PC-3 (cell line): ENCODE measurements at places on chromosomes 13 and 19.

GRCh38 chr13:75717525-75717924 is 81.4 kb downstream of the LMO7 start:
- H3K4me1 ChIP-seq, result peaks cover 18% of the 10 kb centered on the region
- no peak overlapping the region for H3K4me3 ChIP-seq
- peak overlapping the region; percentile 59 for H3K27ac ChIP-seq
- H3K27me3 ChIP-seq, result no peaks in the 10 kb centered on the region
- DNase-seq, result no peak

DNA sequence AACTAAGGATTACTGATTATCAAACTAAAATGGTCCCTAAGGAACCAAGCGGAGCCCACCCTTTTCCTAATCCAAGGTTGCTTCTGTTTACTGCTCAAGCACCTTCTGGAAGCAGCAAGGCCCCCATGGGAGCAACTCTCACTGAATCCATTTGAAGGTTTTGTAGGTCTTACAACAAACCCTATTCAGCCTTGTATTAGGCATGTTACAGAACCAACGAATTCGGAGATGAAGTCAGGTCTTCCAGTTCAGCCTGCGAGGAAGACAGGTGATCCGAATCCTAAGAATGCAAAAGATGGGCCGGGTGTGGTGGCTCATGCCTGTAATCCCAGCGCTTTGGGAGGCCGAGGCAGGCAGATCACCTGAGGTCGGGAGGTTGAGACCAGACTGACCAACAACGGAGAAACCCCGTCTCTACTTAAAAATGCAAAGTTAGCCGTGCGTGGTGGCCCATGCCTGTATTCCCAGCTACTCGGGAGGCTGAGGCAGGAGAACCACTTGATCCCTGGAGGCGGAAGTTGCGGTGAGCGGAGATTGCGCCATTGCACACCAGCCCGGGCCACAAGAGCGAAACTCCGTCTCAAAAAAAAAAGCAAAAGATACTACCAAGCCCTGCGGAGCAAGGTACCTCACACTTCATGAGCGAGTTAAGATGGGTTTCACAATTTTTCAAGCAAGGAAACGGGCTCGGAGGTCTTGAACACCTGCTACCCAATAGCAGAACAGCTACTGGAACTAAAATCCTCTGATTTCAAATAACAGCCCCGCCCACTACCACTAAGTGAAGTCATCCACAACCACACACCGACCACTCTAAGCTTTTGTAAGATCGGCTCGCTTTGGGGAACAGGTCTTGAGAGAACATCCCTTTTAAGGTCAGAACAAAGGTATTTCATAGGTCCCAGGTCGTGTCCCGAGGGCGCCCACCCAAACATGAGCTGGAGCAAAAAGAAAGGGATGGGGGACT is 609 bp downstream of the ZAR1L start:
- H3K27ac ChIP-seq, result peak overlapping the region; percentile 88
- H3K36me3 ChIP-seq, result no peaks in the 10 kb centered on the region; the same call in 1 of the 2 replicates
- DNase-seq, result peak; percentile 5
- peaks cover 13% of the 10 kb centered on the region for H3K4me1 ChIP-seq
- H3K27me3 ChIP-seq, result no peaks in the 10 kb centered on the region
- peak overlapping the region; percentile 86 for H3K4me3 ChIP-seq

DNA sequence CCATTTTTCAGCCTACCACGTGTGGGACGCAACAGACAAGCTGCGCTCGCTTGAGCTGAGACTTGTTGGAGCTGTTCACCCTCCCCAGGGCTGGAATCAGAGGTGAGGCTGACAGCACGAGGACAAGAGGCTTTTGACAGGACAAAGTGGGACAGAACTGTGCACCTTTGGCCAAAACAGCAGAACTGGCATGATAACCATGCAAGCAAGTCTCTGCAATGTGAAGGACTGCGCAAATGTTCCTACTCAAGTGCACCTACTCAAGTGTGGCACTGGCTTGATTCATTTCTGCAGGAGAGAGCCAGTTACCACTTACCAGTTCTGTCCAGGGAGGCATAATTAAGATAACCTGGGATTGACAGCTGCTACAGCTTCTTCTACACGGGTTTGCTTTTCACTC is 62.2 kb upstream of the TM9SF2 start:
- no peaks in the 10 kb centered on the region for H3K27me3 ChIP-seq
- H3K4me1 ChIP-seq, result peaks cover 9% of the 10 kb centered on the region; the same call in 1 of the 2 replicates
- peaks cover 2% of the 10 kb centered on the region; the same call in 1 of the 2 replicates for H3K36me3 ChIP-seq
- DNase-seq, result no peak

DNA sequence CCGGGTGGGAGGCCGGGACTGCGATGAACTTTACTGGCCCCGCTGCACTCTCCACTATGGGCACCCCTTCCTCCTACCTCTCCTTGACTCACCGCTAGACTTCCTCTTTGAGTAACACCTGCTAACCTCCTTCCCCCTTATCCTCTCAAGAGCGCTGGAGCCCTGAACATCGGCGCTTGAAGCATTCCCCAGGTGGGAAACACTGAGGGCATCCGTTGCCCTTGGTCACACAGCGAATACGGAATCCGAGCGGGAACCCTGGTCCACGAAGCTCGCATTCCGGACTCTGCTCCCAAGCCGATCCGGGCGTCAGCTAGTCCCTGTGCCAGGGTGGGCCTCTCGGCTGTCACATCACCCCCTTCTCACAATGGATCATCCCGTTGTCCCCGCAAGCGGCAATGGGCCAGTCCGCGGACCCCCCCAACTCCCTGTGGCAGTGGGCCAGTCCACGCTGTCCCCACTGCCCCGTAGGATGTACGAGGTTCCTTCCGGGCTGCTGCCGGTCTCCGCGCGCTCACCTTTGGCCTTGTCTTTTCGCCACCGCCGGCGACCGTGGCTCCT is 4.2 kb downstream of the LIPE start:
- H3K27me3 ChIP-seq, result no peaks in the 10 kb centered on the region
- H3K27ac ChIP-seq, result no peak overlapping the region
- DNase-seq, result no peak
- H3K4me1 ChIP-seq, result peaks cover 28% of the 10 kb centered on the region
- H3K36me3 ChIP-seq, result no peaks in the 10 kb centered on the region

GRCh38 chr13:26247011-26247410 is 6.9 kb upstream of the CDK8 start:
- H3K27me3 ChIP-seq, result peaks cover 13% of the 10 kb centered on the region
- no peak overlapping the region for H3K4me3 ChIP-seq
- no peak overlapping the region for H3K27ac ChIP-seq
- H3K4me1 ChIP-seq, result no peaks in the 10 kb centered on the region
- DNase-seq, result no peak

- H3K36me3 ChIP-seq, result peaks cover 61% of the 10 kb centered on the region
- no peak for DNase-seq
- H3K4me1 ChIP-seq, result no peaks in the 10 kb centered on the region
Measured at GRCh38 chr13:48068036-48068435, 26.9 kb downstream of the MED4 start.

GRCh38 chr19:46604781-46605355 is 3.7 kb downstream of the CALM3 start:
- H3K4me3 ChIP-seq, result no peak overlapping the region
- H3K27ac ChIP-seq, result no peak overlapping the region
- peaks cover 13% of the 10 kb centered on the region for H3K4me1 ChIP-seq
- no peak for DNase-seq
- H3K27me3 ChIP-seq, result no peaks in the 10 kb centered on the region

DNA sequence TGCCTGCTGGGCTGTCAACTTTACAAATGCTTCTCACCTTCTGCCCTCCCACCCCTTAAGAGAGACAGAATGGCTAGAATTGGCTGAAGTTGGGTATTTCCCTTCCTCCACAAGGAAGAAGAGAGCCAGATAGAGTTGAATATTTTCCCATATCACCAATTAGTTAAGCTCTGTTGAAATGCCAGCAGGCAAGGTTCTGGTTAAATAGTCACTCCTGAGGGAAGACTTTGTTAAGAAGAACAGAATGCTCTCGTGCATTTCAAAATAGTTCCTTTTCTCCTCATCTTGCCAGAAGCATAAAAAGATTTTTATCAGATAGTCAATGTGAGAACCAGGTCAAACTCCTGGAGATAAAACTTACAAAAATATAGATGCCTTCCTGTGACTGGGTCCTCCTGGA is 2857.0 kb upstream of the PCDH20 start:
- H3K4me1 ChIP-seq, result no peaks in the 10 kb centered on the region
- H3K36me3 ChIP-seq, result no peaks in the 10 kb centered on the region
- no peak overlapping the region for H3K27ac ChIP-seq
- H3K27me3 ChIP-seq, result no peaks in the 10 kb centered on the region

GRCh38 chr13:69755101-69755500 is 352.5 kb upstream of the ATXN8OS start:
- DNase-seq, result no peak
- H3K27me3 ChIP-seq, result no peaks in the 10 kb centered on the region

- H3K4me1 ChIP-seq, result no peaks in the 10 kb centered on the region
- H3K27ac ChIP-seq, result no peak overlapping the region
- DNase-seq, result no peak
- no peaks in the 10 kb centered on the region for H3K36me3 ChIP-seq
- no peak overlapping the region for H3K4me3 ChIP-seq
- H3K27me3 ChIP-seq, result peaks cover 11% of the 10 kb centered on the region; the same call in 1 of the 2 replicates
Measured at GRCh38 chr19:51743405-51743804, 8.3 kb downstream of the FPR1 start.

DNA sequence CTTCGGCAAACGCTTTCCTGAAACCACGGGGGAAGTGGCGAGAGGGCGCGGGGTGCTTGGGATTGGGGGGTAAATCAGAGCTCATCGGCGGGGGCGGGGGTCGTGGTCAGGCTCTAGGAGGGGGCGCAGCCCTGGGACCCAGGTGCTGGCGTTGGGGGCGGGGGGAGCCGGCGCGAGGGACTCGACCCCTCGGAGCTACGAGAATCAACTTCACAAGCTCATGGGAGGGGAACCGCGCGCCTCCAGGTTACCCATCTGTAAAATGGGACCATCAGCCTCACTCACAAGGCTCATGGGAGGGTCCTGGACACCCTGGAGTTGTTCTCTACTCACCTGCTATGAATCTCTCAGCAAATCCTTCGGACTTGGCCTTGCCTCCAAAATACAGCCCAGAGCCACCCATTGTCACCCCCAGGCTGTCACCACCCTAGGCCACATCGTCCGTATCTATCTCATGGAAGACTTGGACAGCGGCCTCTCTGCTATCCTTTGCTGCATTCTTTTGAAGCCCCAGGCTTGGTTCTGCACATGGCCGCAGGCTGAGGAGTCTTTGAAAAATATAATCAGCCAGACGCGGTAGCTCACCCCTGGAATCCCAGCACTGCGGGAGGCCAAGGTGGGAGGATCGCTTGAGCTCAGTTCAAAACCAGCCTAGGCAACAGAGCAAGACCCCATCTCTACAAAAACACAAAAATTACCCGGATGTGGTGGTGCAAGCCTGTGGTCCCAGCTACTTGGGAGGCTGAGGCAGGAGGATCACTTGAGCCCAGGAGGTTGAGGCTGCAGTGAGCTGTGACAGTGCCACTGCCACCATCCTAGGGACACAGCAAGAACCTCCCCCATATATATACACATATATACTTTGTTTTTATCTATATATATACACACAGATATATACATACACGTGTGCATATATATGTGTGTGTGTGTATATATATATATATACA is 939 bp upstream of the RANBP3 start:
- peak overlapping the region; percentile 42 for H3K27ac ChIP-seq
- H3K27me3 ChIP-seq, result no peaks in the 10 kb centered on the region
- H3K4me3 ChIP-seq, result peak overlapping the region; percentile 84
- no peak for DNase-seq

DNA sequence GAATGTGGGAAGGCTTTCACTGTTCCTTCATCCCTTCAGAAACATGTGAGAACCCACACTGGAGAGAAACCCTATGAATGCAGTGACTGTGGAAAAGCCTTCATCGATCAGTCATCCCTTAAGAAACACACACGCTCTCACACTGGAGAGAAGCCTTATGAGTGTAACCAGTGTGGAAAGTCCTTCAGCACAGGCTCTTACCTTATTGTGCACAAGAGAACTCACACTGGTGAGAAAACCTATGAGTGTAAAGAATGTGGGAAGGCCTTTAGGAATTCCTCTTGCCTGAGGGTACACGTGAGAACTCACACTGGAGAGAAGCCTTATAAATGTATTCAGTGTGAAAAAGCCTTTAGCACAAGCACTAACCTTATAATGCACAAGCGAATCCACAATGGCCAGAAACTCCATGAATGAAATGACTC is 18.6 kb downstream of the ZNF177 start:
- no peaks in the 10 kb centered on the region for H3K4me1 ChIP-seq
- no peak for DNase-seq
- no peak overlapping the region for H3K27ac ChIP-seq
- no peak overlapping the region; the same call in 1 of the 2 replicates for H3K4me3 ChIP-seq

GRCh38 chr19:32603961-32604360 is 23.0 kb downstream of the PDCD5 start:
- no peaks in the 10 kb centered on the region for H3K27me3 ChIP-seq
- no peak for DNase-seq
- no peak overlapping the region for H3K27ac ChIP-seq
- peaks cover 7% of the 10 kb centered on the region; the same call in 1 of the 2 replicates for H3K36me3 ChIP-seq

DNA sequence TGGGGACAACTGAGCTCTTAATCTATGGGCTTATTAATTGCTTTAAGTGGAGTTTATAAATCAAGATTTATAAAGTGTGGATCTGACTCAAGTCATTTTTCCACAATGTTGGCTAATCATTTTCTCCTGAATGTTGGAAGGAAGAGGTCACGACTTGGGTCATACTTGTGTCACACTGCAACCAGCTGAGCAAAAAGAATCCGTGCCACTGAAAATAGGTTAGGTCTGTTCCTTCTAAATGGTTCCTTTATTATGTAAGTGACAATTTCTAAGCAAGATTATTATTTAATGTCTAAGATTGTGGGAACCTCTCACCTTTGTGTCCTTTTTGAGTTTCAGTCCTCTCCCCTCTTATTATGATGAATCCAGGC is 178.6 kb downstream of the SHISA2 start:
- H3K36me3 ChIP-seq, result no peaks in the 10 kb centered on the region
- no peak overlapping the region for H3K27ac ChIP-seq
- H3K27me3 ChIP-seq, result no peaks in the 10 kb centered on the region
- no peak overlapping the region for H3K4me3 ChIP-seq
- DNase-seq, result no peak
- no peaks in the 10 kb centered on the region for H3K4me1 ChIP-seq

DNA sequence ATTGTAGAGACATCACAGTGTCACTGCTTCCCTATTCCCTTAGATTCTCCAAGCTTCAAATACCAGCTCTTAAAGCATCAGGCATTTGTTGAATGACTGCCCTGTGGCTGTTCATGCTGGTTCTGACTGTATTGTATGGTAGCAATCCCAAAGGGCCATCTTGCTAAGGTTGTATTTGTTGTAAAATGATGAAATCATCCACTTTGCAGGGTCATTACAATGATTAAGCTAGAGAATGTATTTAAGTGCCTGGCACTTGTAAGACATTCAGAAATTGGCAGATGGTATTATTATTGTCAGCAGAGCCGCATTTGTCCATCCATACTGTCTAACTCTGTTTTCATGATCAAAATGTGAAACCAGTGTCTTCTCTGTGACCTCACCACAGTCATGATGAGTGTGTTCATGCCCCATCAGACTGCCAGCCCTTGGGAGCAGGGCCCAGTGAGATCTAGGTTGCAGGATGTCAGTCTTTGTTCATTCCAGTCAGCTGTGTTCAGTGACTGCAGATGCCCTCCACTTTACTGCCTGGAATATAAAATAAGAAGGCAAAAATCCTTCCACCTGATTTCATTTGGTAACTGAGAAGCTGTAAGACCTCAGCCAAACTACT is 86.1 kb downstream of the DHRS12 start:
- H3K36me3 ChIP-seq, result no peaks in the 10 kb centered on the region
- H3K27me3 ChIP-seq, result no peaks in the 10 kb centered on the region
- H3K4me3 ChIP-seq, result no peak overlapping the region
- DNase-seq, result no peak
- no peak overlapping the region for H3K27ac ChIP-seq
- H3K4me1 ChIP-seq, result peaks cover 23% of the 10 kb centered on the region

GRCh38 chr13:94346261-94347019 is 133.0 kb downstream of the DCT start:
- no peak overlapping the region for H3K27ac ChIP-seq
- peaks cover 4% of the 10 kb centered on the region; the same call in 1 of the 2 replicates for H3K4me1 ChIP-seq
- H3K36me3 ChIP-seq, result no peaks in the 10 kb centered on the region
- H3K4me3 ChIP-seq, result no peak overlapping the region
- H3K27me3 ChIP-seq, result no peaks in the 10 kb centered on the region
